ENCODE measurements at places on chromosomes 1 and 21.

GRCh38 chr1:221241157-221241556 is 361.9 kb downstream of the HLX start:
- no peak for DNase-seq

GRCh38 chr21:34037009-34037795 is 36.2 kb upstream of the MRPS6 start:
- no peak for DNase-seq

DNA sequence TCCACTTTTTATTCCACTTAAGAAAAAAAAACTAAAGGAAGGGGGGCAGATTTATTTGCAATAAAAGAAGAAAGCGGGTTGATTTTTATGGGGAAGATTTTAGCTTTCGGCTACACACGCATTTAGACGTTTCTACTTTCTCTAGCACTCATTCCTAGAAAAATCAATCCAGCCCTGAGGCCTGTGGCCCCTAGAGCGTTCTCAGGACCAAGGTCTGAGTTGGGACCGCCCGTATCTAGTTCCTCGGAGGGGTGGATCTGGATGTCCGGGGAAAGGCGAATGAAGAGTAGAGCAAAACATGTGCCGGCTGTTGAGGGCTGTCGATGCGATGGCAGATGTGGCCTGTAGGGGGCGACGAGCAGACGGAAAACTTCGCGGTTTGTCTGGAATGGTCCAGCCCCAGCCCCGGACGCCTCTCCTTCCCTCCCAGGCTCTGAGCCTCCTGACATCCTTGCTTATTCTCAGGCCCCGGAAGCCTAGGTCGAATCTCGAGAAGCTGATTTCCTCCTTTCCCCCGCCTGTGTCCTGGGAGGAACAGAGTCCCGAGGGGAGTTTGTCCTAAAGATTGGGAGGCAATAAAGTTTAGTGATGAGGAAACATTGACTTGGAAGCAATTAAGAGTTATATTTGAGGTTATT is 5.2 kb downstream of the FOXD3 start:
- DNase-seq, result peak; percentile 83

- no peak for DNase-seq
Observed at GRCh38 chr1:10621906-10622305, 147.2 kb downstream of the PEX14 start.

- DNase-seq, result no peak
Observed at GRCh38 chr21:33825915-33826314, 89.7 kb downstream of the ATP5PO start.

DNA sequence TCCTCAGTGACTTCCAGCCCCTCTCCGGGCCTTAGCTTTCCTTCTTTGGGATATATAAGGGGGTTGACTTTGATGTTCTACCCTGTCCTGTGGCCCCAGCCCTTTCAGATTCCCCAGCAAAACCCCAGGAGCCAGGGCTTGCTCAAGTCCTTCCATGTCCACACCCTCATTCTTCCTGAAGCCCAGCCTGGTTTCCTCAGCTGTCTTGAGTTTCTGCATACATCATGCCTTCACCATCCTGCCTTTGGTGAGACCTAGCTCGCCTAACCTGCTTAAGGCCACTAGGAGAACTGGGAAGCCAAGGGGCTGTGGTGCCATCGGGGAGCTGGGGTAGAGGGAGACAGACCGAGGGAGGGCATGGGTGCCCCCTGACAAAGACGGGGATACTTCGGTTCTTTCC is 17.2 kb upstream of the PEF1 start:
- no peak for DNase-seq

DNA sequence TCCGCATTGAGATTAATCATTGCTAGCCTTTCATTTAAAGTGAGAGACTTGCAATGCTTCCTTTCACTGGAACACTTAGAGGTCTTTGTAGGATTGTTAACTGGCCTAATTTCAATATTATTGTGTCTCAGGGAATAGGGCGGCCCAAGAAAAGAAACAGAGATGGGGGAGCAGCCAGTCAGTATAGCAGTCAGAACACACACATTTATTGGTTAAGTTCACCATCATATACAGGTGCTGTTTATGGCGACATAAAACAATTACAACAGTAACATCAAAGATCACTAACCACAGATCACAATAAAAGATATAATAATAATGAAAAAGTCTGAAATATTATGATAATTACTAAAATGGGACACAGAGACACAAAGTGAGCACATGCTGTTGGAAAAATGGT is 29.4 kb downstream of the BARHL2 start:
- no peak for DNase-seq

GRCh38 chr1:39632682-39633417 is 6.6 kb downstream of the HEYL start:
- DNase-seq, result no peak

DNA sequence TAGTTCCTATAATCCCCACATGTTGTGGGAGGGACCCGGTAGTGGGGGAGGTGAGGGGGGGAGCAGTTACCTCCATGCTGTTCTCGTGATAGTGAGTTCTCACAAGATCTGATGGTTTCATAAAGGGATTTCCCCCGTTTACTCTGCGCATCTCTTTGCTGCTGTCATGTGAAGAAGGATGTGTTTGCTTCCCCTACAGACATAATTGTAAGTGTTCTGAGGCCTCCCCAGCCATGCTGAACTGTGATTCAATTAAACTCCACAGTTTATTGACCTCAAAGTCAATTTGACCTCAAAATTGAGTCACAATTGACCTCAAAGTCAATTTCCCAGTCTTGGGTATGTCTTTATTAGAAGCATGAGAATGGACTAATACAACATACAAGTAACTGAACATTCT is 19.7 kb downstream of the DPH5 start:
- DNase-seq, result no peak

GRCh38 chr21:30014886-30015285 is 75.1 kb upstream of the GRIK1 start:
- no peak for DNase-seq

DNA sequence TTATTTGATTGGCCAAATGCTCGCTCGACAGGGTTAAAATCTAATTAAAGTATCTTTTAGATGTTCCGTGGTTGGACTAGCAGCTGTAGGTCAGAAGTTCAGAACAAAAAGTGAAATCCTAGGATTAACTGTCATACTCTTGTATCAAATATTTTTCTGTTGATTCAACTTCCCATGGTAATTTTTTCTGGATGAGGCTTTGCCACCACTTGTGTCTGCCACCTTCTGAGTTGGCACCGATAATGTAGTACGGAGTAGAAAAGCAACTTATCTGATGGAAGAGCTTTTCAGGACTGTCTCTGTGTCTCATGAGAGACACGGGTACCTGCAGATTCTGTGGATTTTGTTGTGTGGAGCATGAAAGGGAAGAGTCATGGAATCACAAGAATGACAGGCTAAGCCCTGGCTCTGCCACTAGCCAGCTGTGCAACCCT is 44.6 kb upstream of the CNN3 start:
- no peak for DNase-seq

- no peak for DNase-seq
Observed at GRCh38 chr1:105909811-105910210, 1146.7 kb upstream of the PRMT6 start.

- no peak for DNase-seq
Observed at GRCh38 chr1:10943991-10944730, 68.3 kb upstream of the TARDBP start.

- no peak for DNase-seq
Observed at GRCh38 chr1:233086961-233087881, 136.8 kb downstream of the NTPCR start.

- DNase-seq, result no peak
Observed at GRCh38 chr1:46310321-46310720, 6.8 kb downstream of the UQCRH start.

DNA sequence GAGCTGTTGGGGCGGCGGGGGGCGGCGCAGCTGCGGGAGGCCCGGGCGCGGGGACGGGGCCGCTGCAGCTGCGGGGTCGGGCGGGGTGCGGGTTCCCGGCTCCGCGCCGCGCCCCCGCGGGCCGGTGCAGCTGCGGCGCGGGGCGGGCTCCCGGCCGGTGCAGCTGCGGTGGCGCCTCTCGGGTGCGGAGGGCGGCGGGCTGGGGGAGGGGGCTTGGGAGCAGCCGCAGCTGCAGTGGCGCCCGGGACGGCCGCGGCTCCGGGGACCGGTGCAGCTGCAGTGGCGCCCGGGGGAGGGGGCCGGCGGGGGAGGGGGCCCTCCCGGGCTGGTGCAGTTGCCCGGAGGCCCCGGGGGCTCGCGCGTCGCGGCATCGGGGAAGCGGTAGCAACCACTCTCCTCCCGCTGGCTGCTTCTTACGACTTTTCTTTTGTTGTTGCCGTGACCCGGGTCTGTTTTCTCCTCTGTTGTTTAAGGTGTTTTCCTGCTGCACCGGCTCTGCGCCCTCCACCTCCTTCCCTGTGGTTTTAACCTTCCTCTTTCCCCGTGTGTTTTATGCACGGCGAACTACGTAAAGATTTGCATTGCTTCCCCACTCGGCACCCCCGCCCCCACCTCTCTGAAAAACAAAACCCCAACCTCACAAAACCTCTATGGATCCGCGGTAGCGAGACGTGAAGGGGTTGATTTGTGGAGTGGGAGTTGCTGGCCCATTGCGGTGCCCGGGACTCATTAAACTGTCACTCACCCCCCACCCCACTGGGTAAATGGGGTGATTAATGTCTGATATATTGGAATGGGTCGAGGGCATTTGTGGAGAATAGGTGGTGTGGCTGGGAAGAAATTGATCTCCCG is 1.7 kb upstream of the ZBTB18 start:
- peak; percentile 70 for DNase-seq

DNA sequence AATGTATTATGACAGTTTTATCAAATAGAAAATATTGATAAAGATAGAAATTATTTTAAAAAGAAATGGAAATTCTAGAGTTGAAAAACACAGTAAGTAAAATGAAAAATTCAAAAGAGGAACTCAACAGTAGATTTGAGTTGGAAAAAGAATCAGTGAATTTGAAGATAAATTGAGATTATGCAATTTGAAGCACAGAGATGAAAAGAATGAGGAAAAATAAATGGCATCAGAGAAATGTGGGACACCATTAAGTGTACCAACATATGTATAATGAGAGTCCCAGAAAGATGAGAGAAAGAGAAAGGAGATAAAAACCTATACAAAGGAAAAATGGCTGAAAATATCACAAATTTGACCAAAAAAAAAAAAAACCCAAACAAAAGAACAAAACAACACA is 25.0 kb downstream of the C4BPA start:
- DNase-seq, result no peak

- no peak for DNase-seq
Observed at GRCh38 chr1:97573553-97573952, 347.3 kb downstream of the DPYD start.

GRCh38 chr1:169974067-169974466 is 80.4 kb upstream of the SCYL3 start:
- no peak for DNase-seq

DNA sequence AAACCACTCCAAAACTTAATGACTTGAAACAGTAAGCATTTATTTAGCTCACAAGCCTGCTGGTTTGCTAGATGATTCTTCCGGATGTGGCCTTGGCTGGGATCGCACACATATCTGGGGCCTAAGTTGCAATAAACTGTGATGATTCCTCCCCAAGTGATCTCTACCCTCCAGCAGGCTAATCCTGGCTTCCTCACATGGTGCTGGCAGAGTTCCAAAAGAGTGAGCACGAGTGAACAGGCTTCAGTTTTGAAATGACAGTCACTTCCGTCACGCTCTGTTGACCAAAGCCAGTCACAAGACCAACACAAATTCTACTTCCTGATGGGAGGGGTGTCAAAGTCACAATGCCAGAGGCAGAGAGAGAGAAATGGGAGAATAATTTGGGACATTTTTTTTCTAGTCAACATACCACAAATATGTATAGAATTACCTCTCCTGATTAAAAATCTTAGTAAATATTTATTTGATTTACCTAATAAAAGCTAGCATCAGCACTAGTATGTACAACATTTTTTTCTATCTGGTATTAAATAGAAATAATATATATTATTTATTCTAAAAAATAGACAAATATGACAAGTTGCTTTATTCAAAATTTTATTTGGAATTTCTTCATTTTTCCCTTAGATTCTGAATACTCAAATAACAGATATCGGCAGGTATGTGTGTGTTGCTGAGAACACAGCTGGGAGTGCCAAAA is 292.7 kb downstream of the TPR start:
- peak; percentile 81 for DNase-seq

GRCh38 chr1:230892018-230892491 is 23.7 kb upstream of the C1orf198 start:
- no peak for DNase-seq

GRCh38 chr1:219676012-219676765 is 63.3 kb upstream of the ZC3H11B start:
- no peak for DNase-seq

GRCh38 chr1:100793659-100794058 is 74.1 kb downstream of the VCAM1 start:
- DNase-seq, result no peak

DNA sequence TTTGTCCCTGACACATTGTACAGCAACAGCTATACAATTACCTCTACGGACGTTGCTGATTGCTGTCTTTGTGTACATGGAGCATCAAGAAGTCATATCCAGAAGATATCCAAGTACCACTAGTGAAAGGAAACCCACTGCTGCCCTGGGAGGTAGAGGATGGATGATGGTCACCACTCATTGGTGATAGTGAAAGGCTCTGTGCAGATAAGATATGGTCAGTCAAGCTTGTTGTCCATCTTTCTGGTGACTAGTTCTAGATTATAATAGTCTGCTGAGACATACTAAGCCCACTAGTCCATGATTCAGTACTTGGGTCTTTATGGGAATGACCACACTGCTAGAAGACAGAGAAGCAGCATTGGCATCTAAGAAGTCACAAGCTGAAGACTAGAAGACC is 30.3 kb downstream of the NIBAN1 start:
- no peak for DNase-seq

DNA sequence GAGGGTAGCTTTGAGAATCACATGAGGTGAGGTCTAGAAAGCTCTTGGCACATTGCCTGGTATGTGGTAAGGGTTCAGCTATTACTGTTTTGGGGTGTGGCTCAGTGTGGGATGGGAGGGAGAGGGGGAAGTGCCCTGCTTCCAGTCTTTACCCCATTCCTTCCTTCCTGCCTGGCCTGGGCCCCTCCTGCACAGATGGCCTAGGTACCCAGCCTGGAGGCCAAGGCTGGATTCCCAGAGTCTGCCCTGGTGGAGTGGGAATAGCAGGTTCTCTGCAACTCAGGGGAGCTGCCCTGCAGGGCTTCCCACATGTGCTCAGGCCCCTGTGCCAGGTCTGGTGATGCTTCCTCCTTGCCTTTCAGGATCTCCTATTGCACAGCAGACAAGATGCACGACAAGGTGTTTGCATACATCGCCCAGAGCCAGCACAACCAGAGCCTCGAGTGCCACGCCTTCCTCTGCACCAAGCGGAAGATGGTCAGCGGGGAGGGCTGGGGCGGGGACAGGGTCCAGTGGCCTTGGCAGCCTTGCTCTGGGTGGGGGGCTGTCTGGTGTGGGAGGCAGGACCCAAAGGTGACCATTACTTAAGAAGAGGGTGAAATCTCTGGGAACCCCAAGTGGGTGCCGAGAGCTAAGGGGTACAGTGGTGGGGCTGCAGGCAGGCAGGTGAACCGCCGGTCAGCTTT is 13.5 kb downstream of the LDLRAP1 start:
- DNase-seq, result no peak

DNA sequence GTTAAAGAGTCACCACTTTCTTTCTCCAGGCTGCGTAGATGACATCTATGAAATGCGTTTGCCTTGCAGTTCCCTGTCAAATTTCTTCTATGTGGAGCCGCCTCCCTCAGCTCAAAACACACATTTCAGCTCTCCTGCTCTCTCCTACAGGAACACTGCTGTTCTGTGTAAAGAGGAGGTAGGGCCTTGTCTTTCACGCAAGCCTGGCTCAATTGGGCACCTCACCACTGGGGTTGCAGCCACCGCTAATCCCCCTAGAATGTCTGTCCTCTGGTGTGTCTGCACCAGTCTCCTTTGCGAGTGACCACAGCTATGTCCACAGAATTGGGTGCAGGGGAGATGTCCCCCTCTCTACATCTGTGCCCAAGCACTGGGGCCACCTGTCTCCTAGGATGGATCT is 31.8 kb upstream of the CFHR4 start:
- DNase-seq, result no peak

Measured in D341Med (cell line).